IMR-90 (cell line): ENCODE measurements at places on chromosomes 1 and 21.

DNA sequence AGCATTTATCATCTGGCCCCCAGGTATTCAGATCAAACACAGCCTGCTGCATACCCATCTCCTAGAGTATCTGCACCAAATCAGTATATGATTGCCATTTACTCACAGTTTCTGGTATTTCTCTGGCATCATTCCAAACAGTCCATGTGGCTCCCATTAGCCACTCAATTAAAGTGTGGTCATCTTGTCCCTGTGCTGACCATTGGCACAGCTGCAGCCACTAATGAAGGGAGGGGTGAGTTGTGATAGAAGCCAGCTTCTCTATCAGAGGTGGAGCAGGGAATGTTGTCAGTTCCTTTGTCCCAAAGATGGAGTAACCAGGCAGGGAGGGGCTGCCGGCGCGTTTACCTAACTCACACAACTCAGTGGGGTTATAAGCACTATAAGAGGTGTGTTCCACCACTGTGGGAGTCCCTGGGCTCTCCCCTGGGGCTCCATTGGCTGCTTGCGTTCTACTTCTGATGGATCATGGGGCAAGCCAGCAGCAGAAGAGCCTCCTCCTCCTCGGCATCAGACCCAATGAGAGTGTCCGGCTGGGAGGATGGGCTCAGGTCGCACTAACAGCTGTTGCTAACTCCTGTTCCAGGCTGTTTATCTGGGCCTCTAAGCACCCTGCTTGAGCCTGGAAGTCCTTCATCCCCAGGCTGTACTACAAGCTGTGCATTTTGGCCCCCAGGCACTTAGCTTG lies 108.6 kb downstream of the GDAP2 start:
- DNase-seq = peak; percentile 50

GRCh38 chr1:243254233-243254926 lies 701 bp downstream of the CEP170 start:
- peak; percentile 48 for DNase-seq

- no peak for DNase-seq
These were observed 30.0 kb upstream of the C1orf185 start for GRCh38 chr1:51072043-51072439.

DNA sequence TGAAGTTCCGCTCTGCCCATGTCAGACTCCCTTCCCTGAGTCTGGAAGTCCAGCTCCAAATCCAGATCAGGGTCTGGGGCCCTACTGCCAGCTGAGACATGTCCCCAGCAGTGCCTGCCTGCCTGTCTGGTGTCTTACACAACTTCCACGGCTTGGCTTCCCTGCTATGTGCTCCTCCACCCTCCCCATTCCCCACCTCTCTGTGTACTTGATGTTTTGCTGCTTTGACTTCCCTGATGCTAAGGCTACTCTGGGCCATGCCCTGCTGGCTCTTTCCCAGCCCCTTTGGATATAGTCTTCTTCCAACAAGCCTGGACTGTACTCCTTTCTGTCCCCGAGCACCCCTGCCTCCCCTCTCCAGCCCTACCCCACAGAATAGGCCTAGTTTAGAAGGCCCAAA lies 7.3 kb downstream of the GJA5 start:
- no peak for DNase-seq

DNA sequence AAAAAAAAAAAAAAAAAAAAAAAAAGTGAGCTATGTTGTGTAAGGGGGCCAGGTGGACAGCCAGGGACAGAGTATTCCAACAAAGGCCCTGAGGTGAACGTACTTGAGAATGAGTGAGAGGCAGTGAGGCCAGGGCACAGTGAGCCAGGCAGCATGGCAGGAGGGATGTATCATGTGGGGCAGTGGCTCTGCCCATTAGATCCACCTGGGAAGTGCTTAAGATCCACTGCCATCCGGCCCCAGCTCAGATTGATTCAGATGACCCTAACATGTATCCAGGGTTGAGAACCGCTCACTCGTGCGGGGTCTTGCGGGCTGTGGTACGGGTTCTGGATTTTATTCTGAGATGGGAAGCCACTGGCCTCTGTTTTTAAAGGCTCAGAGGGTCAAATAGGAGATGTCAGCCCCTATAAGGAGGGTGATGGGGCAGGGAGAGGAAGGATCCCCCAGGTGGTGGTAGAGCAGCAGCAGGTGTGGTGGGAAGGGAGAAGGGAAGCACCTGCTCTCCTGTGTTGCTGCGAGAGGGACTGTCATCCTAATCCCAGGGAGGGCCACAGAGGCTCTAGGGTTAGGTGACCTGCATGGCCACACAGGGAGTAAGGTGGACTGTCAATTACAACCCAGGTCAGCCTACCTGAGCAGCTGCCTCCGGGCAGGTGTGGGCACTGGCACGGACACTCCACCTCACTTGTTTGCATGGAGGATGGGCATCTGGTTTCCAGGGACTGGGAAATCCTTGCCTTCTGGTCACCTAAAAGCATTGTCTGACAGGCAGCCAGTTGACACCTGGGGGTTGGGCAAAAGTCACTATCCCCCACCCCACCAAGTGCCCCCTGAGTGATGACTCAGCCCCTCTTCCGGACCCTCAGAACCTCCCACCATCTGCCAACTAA lies 31.6 kb downstream of the CDK18 start:
- DNase-seq = no peak

- no peak for DNase-seq
These were observed 28.0 kb downstream of the COL6A2 start for GRCh38 chr21:46125846-46126301.
